ENCODE measurements at places on chromosomes 4 and X.

DNA sequence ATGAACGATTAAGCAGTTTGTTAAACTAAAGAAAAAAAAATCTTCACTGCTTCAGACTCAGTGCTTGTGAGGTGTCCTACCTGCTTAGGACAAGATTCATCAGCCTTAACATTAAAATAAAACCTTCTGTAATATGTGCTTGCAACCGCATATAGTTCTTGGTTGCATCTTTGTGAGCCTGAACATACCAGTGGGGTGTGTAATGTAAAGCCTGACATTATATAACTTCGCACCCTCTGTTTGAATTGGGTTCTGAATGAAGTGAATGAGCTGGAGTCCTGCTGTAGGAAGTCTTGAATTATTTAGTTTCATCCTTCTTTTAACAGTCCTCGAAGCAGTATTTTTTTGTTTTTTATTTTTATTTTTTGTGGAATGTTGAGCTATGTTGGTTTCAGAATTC, 3.1 kb downstream of the KDM6A start:
- DNase-seq: no peak

GRCh38 chrX:44785652-44786051, 58.2 kb upstream of the DUSP21 start:
- no peak for DNase-seq

GRCh38 chrX:8868906-8869305, 67.7 kb upstream of the FAM9A start:
- no peak for DNase-seq

DNA sequence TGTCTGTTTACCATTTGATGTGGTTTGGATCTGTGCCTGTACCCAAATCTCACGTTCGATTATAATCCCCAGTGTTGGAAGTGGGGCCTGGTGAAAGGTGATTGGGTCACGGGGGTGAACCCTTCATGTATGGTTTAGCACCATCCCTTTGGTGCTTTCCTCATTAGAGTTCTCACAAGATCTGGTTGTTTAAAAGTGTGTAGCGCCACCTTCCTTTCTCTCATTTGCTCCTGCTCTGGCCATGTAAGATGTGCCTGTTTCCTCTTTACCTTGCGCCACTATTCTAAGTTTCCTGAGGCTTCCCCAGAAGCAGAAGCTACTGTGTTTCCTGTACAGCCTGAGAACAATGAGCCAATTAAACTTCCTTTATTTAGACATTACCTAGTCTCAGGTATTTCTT, 610.7 kb upstream of the ADGRL3 start:
- DNase-seq: no peak

DNA sequence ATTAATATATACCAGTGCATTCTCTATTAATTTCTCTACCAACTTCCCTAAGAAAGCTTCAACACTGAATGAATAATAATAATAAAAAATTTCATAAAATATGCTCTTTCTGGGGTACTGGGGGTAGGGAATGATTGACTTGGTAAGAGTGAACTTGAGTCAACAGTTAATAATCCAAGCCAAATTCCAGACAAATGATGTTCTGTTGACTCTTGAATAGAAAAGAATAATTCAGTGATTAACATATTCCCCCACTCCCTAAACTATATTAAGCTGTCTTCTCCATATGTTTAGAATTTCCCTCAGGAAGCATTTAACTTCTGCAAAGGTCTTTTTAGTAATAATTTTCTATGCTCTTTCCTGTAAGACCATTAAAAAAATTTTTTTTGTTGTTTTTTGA, 12.3 kb downstream of the PGRMC2 start:
- DNase-seq: no peak

GRCh38 chr4:166277401-166277800, 404.4 kb downstream of the TLL1 start:
- no peak for DNase-seq

GRCh38 chr4:142379277-142380051, 466.6 kb downstream of the INPP4B start:
- DNase-seq: no peak

- no peak for DNase-seq
Observed at GRCh38 chrX:15206306-15206705, 63.6 kb downstream of the ASB9 start.

All from inflammatory macrophage treated with lipopolysaccharide for 1 hour (primary cell).